ENCODE measurements at places on chromosomes 5 and 9.

DNA sequence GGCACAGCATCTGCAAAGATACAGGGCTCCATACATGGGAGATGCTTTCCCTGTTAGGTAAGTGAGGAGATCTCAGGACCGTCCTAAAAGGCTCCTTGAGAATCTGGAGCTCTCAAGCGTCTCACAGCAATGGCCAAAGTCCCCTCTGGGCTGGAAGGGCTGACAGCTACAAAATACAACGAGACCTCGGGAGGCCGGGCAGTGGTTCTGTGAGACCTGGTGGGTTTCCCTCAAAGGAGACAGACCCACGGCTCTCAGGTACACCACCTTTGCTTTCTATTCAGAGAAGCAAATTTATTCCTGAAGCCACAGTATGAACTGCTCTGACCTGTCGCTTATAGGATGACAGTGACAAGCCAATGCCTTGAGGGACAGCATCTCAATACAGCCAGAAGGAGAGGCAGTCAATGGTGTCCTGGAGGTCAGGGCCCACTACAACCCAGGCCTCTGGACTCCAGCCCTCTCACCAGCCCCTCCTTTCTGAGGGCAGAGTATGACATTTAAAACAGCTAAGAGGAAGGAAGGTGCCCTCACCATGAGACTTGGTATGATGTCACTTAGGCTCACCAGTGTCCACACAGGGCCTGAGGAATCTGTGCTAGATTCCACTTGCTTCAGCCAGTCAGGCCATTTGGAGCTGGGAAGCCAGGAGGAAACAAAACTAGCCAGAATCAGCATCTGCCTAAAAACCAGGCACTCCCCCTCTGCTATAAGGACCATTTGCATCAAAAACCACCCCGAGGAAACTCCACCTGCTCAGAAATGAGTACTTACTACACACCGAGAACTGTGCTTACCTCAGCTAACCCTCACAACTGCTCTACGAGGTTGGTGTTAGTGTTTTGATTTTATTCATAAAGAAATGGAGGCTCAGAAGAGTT, 86.5 kb upstream of the FSTL4 start:
- no peak for DNase-seq

DNA sequence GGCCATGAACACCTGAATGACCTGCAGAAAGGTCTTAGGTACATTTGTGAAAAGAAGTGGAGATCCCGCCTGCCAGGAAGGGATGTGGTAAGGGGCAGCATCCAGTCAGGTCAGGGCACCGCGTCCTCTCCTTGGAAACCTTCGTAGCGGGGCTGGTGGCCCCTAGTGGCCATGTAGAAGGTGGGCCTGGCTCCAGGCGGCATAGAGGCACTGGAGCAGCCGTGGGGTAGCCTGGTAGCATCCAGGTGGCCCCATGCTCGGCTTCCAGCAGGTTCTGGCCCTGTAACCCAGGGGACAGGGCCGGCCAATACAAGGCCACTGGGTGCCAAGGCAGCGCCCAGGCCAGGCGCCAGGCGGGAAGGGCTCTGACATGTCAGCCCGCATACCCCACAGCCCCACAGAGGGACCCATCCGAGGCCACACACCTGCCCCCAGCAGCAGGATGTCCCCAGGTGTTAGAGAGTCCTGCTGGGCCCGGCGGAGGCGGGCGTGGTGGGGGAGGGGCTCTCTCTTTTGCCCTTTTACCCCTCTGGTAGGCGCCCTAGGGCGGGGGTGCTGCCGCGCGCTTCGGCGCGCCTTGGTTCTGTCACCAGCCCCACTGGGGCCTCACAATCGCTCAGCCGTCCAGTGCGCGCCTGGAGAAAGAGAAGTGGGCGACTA, 58.3 kb upstream of the SPATA31E1 start:
- DNase-seq, result no peak

DNA sequence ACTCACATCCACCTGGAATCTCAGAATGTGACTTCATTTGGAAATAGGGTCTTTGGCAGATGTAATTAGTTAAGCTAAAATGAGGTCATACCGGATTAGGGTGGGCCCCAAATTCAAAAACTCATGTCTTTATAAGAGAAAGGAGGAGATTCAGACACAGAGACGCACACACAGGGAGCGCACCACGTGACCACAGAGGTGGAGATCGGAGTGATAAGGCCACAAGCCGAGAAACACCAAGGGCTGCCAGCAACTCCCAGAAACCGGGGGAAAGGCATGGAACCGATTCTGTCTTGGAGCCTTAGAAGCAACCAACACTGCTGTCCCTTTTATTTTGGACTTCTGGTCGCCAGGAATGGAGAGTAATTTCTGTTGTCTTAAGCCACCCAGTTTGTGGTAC, 31.8 kb upstream of the LMX1B start:
- no peak for DNase-seq

DNA sequence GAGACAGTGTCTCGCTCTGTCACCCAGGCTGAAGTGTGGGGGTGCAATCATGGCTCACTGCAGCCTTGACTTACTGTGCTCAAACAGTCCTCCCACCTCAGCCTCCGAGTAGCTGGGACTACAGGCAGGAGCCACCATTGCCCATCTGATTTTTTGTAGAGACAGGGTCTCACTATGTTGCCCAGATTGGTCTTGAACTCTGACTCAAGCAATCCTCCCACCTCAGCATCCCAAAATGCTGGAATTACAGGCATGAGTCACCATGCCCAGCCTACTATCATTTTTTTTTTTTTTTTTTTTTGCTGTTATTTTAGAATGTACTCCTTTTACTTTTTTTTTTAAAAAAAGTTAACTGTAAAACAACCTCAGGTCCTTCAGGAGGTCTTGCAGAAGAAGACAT, 449.0 kb downstream of the CCDC171 start:
- no peak for DNase-seq

DNA sequence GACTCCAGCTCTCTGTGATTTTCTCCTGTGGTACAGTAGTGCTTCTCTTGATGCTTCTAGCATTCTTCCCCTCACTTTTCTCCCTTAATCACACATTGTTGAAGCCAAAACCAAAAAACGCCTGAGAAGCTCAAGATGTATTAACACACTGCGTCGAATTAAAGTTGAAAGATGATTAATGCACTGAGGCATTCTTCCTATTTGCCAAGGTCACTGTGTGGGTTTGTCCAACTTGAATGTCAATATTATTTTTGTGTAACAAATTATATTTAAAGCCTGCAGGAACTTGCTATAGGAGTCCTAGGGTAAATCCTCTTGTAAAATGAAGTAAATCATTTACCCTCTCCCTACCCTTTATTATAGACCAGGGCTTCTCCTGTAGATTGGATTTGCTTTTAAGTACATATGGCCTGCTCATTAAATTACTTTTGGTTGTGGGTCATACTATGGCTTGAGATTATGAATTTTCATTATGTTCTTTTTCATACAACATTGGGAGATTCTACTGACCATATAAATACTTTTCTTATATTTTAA, 68.1 kb downstream of the GDA start:
- DNase-seq, result no peak

GRCh38 chr9:72534931-72535330, 13.5 kb downstream of the TMC1 start:
- no peak for DNase-seq

DNA sequence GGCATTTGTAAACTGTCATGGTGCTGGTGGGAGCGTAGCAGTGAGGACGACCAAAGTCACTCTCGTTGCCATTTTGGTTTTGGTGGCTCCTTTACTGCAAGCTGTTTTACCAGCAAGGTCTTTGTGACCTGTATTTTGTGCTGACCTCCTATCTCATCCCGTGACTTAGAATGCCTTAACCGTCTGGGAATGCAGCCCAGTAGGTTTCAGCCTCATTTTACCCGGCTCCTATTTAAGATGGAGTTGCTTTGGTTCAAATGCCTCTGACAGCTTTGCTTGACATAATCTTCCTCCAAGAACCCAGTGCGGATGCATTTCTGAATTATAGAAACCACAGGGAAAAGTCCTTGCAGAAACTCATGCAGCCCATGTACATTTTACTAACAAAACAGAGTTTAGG, 3.9 kb upstream of the RASGRF2 start:
- DNase-seq, result no peak

DNA sequence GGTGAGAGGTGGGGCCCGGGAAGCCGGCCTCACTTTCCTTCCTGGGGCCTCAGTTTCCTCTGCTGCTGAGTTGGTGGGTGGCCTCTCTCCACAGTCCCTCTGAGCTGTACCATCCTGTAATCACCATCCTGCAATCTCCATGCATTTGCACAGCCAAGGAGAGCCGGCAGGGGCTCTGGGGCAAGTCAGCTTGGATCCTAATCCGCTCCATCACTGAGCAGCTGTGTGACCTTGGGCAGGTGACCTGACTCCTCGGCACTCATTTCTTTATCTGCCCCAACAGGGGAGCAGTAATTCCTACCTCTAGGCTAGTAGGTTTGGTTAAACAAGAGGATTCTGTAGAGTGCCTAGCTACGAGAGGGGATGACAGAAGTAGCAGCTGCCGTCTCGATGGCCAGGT, 88.2 kb upstream of the ZNF618 start:
- DNase-seq, result no peak

GRCh38 chr5:16884595-16884994, 51.5 kb downstream of the MYO10 start:
- no peak for DNase-seq

DNA sequence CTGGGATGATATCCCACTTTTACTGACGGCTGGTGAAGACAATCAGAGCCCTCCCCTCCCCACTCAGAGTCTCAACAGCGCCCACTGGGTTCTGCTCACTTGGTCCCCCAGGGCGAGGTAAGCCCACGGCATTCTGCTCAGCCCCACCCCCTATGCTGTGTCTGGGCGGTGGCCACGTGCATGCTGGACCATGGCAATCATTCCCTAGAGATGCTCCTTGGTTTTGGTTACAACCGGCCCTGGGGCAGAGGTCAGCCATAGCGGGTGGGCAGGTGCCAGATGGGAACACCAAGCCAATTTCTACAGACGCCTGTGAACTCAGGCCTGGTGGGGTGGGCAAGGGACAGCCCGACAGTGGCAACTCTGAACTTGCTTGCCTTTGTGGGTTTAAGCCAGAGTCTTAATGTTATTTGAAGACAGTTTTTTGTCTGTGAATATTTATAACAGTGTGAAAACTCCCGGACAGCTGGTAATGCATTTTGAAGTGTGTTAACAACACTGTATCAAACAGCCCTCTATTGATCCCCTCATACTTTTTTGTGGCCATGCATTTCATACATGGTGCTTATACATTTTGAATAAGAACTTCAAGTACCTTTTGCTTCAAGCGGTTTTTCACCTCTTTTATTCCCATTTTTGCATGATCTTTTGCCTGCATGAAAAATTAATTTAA, 94.2 kb downstream of the CRB2 start:
- no peak for DNase-seq

GRCh38 chr5:87398981-87399614, 13.6 kb downstream of the CCNH start:
- no peak for DNase-seq

DNA sequence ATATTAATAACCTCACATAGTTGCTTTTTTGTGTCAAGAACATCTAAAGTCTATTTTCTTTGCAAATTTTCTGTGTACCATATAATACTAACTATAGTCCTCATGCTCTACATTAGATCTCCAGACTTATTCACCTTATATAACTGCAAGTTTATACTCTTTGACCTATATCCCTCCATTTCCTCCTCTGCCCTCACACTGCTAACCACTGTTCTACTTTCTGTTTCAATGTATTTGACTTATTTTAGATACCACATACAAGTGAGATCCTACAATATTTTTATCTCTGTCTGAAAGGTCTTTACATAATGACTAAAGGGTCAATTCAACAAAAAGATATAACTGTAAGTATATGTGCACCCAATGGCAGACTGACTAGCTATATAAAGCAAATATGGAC, 789.7 kb upstream of the ZNF608 start:
- DNase-seq, result no peak
